ENCODE measurements at places on chromosomes 3 and 15. TPM values are rescaled to one million over a fixed set of nuclear protein-coding genes. Genes with fewer than 3 reads are reported as not detected.

TGM4 gene
- 0.11 TPM for total RNA-seq

AGBL1 gene
- not detected for total RNA-seq

LDHAL6B gene
- total RNA-seq = not detected

DNA sequence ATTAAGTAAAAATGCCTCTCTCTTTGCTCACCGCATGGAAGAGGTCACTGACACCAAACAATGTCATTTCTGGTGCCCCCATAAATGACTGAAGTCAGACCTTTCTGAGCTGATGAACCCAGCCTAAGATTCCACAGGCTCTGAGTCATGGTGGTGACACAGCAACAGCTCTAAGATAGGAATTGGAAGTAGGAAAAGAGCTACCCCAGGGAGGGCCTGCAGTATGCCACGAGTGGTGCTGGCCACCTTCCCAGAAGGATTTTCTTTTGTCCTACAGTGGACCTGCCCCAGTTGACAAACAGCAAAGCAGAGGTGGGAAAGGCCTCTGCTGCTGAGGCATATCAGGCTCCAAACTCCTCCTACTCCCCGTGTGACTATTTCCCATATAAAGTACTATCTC is 208.1 kb downstream of the MINAR1 start:
- no peak for DNase-seq

DNA sequence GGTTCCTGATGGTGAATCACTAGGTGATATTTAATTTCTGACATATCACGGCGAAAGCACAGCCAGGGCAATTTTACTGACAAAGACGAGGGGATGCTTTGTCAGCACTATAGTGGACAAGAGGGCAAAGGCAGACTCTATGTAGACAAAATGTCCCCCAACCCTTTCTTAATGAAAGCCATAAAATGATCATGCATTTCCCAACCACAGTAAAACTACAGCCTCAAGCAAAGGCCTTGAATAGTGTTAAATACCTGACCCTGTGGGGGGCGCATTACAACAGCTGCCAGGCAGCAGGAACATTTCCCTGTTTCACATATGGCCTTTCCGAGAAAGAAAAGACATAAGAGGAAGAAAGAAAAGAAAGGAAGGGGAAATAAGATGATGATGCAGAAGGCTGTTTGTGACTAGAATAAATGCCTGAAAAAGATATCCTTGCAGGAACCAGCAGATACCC is 49.5 kb downstream of the GLDN start:
- DNase-seq = peak; percentile 68

SLC2A2 gene
- not detected for total RNA-seq

DNA sequence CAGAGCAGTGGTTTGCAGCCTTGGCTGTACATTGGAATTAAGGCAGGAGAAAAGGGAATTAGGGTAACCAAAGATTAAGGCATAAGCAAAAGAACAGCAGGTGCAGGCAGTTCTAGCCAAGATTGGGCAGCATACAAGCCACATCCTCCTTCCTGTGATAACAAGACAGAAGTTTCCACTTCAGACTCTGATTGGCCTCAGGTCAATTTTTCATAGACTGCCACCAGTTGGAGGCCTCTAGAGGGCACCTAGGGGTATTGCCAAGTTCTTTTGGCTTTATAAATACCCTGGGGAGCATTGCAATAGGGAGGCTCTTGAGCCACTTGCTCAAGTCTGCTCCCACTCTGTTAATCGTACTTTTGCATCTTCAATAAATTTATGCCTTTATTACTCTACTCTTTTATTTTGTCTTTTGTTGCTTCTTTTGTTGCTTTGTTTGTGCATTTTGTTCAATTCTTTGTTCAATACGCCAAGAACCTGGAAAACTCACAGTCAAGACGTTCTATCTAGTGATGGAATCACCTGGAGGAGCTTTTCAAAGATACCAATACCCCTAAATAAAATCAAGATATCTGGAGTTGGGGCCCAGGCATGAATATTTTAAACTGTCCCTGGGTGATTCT is 32.2 kb upstream of the FMN1 start:
- DNase-seq = peak; percentile 26

- DNase-seq = no peak
Measured at GRCh38 chr3:112736805-112737566, 96.0 kb upstream of the CCDC80 start.

EOMES gene
- 54.9 TPM for total RNA-seq

DNA sequence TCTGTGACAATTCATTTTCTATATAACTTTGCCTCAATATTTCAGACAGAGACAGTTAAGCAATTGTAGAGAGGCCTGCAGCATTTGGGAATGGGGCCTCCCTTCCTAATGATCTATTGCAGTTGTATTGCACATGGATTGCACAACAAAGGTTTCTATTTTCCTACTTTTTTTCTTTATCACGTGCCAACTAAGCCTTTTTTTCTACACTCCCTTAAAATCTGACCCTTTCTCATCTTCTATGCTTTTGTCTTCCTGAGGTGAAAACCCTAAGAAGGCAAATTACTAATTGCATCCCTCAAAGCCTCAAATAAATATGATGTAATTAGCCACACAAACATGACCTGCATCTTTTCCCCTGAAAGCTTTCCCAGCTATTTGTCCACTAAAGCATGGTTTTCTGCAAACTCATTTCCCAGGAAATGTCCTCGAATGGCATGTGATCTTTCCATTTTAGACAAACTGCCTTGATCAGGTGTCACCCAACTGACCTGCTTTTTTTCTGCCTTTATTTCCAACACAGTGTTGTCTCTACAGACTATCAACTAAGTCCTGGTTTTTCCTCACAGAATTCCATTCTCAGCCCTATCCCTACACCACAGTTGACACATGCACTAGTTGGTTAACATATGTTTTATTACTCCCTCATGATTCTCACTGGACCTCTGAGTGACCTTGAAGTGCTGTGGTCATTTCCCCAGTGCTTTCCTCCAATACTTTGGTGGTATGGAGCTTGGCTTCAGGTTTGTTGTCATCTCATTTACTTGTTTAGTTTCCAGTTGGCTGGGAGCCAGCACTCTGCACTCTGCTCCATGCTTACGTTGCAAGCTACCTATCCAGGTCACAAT is 31.9 kb upstream of the TSC22D2 start:
- no peak for DNase-seq

GRCh38 chr3:133797396-133798105 is 8.1 kb upstream of the SRPRB start:
- no peak for DNase-seq

DNA sequence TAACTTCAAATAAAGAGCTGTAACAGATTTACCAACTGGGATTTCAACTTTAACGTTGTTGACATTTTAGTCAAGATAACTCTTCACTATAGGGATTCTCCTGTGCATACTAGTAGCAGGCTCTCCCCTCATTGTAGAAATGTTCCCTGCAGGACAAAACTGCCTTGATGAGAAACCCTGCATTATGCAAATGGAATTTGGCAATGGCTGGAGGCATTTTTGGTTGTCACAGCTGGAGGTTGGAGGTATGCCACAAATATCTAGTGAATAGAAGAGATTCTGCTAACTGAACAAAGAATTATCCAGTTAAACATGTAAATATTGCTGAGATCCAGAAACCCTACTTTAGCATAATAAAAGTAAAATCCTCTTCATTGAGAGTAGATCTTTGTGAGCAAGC is 928.8 kb upstream of the ALCAM start:
- DNase-seq = no peak

AADACL2 gene
- total RNA-seq = not detected

REC114 gene
- not detected for total RNA-seq

- peak; percentile 42 for DNase-seq
Measured at GRCh38 chr15:92810418-92811138, 89.5 kb upstream of the CHD2 start.

DNA sequence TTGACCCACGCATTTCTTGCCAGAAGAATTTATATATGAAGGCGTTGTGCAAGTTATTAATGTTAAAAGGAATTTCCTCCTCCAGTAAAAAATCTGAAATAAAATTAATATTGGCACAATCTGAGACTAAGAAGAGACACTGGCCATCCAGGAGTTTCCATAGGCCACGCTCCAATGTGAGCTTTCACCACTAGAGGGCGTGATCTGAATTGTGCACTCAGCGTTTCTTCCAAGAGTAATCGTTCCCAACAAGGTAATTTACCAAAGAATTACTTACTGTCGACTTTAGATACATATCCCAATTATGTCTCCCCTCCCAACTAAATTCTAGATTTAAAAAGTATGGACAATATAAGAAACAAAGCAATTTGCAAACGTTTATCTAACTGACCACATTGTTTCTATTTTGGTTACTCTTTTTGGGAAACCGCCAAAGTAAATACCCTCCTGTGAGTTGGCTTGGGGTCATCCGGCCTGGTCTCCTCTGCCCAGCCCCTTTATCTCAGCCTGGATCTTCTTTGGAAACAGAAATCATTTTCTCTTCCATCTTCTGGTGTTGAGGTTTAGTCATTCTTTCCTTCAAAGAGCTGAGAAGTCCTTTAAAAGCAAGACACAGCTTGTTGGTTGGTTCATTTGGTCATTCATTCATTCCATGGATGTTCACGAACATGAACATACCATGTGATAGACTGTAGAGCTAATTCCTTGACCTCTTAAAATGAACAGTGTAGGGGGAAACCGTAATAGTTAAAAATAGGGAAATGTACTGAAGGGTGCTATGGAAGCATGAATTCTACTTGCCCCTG is 26.2 kb downstream of the POLR2M start:
- DNase-seq = peak; percentile 62

- DNase-seq = no peak
Measured at GRCh38 chr3:171165983-171166382, 139.5 kb upstream of the SLC2A2 start.

DNA sequence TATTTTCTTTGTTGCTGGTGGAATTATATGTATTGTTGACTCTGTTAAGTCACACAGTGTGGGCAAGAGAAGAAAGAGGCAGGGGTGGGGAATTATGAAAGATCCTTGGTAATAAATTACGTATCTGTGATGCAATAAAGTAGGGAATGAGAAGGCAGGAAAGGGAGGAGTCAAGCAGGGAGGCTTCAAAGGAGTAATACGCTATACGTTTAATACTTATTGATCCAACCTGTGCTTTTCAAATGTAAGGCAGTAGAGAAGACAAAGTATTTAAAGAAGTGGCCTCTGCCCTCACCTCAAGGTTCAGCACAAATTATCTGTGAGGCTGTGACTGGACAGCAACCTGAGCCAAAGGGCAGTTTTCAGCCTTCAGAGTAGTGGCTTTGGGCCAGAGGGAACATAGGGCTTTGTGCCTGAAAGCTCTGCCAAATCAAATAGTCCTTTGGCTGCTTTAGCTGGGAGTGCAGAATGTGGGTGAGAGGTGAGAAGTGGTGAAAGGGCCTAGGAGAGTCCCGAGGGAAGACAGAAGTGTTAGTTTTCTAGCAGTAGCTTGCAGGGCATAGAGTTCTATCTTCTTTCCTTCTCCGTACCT is 1.2 kb upstream of the PLIN1 start:
- no peak for DNase-seq

DNA sequence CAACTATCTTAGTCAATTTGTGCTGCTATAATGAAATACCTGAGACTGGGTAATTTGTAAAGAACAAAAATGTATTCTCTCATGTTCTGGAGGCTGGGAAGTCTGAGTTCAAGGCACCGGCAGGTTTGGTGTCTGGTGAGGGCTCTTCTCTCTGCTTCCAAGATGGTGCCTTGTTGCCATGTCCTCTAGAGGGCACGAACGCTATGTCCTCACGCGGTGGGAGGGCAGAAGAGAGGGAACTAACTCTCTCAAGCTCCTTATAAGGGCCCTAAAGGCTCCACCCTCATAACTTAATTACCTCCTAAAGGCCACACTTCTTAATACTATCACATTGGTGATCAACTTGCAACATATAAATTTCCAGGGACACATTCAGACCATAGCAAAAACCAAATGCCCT is 108.4 kb downstream of the ADAMTSL3 start:
- DNase-seq = no peak

DNAJA4 gene
- 0.03 TPM for total RNA-seq

DNA sequence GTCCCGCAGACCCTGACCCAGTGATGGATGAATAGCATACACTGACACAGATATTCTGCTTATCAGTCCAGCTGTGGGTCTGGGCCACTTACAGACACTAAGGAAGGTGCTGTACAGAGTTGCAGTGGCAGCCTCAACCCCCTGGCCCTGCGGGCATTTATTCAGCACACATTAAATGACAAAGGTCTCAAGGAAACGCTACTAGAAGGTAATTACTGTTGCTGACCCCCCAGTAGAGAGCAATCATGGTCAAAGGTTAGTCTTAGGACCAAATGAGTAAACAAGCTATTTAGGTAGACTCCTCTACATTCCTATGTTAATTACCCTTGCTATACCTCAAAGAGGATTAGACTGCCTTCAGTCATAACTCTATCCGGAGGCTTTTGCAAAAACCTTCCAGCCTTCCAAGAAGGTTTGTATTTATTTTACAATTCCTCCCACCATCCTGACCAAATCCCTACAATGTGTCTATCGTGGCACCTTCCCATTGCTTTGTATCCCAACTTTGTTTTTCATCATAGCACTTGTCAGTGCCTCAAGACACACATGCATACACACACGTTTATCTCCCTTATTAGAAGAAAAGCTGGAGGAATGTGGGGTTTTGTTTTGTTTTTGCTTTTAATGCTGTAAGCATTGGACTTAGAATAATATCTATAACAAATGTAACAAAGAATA is 227.9 kb downstream of the PYDC2 start:
- no peak for DNase-seq

SPSB4 gene
- 35.1 TPM for total RNA-seq

- DNase-seq = no peak
Measured at GRCh38 chr3:127610105-127610504, 11.9 kb downstream of the MCM2 start.

DNA sequence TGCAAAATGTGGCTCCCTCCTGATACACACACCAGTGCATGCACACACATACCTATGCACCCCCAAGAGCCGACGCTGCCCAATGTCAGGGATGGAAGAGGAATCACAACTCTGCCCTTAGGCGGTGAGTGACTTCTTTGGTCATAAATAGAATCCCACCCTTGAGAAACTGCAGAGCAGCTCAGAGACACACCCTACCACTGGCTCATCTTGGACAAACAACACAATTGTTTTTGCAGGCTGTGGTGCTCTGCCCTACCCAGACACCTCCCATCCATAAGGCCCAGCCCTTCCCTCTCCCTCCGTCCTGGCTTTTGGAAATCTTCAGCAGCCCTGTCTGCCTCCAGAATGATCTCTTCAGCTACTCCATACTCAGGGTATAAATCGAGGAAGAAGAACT is 73.8 kb upstream of the HRH1 start:
- no peak for DNase-seq

TMEM158 gene
- 9.8 TPM for total RNA-seq

DNA sequence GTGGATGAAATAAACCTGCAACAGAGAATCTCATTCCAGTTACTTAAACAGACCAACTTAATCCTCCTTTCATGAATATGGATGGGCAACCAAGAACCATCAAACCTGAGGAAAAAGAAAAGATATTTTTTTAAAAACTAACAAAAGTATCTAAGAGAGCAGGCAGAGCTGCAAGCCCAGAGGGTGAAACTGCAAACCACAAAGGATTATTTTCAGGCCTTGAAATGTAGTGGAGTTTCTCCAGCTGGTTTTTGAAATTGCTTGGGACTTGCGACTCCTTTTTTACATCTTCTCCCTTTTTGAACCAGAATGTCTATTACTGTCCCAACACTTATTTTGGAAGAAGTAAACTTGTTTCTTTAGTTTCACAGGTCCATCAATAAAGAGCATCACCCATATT is 87.4 kb downstream of the STAG1 start:
- DNase-seq = no peak

EXD1 gene
- 0.22 TPM for total RNA-seq

Measured in H7 (cell line).